ENCODE measurements at places on chromosomes 16 and 17.

- DNase-seq = no peak
Measured at GRCh38 chr17:56543280-56543679, 50.2 kb upstream of the NOG start.

DNA sequence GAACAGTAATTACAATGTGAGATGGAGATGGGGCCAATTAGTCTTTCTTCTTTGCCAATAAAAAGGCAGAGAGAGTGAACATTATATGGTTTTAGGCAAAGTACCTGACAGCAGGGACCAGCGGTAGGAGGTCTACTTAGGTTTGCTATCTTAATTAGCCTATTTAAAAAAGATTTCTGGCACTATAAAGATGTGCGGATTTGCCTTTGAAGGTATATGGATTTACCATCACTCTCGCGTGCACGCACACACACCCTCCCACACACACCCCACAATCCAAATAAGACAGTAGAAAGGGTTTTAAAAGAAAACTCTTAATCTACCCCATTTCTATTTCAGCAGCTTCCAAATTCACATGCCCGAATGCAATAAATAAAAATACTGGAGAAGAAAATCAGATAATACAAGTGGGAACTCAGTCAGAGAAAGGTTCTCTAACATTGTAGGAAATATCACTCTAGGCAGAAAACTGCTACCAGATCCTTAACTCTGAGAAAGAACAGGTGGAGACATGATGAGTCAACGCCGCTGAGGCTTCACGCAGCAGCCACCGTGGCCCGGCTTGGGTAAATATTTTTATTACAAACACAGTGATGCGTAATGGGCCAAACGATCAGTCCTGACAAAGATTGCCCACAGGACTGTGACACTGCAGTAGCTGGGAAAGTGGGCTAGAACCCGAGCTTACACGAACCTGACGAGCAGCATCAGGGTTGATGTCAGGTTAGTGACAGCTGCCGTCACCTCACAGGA lies 66.6 kb upstream of the AXIN2 start:
- DNase-seq = peak; percentile 27

- DNase-seq = no peak
Measured at GRCh38 chr16:12157517-12158093, 181.1 kb downstream of the SNX29 start.

DNA sequence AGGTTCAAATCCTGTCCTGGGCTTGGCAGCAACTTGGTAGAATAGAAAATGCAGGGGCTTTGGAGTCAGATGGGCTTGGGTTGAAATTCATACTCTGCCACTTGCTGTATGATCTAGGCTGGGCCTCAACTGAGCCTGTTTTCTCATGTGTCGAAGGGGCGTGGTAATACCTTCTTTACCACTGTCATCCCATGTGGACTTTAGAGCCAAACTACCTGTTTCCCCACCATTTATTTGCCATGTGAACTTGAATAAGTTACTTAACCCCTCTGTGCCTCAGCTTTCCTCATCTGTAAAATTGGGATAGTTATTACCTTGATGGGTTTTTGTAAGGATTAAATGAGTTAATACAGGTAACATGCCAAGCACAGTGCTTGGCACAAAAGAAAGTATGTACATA lies 106.0 kb downstream of the COPRS start:
- DNase-seq = no peak

DNA sequence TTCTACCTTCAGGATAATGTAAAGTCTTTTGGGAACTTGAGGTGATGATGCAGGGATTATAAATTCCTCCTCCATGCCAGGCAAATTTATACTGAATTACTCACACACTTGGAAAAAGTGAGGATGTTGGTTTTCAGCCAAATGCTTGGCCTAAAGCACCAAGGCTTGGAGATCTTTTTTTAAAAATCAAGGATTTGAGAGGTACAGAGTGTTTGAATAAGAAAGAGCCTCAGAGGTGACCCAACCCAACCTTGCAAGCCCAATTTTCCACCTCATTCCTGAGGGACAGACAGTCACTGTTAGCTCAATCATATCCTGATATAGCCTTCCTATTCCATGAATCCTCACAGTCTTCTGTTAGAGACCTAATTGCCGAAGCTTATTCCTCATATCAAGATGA lies 14.0 kb downstream of the GRIN2A start:
- no peak for DNase-seq

- no peak for DNase-seq
Measured at GRCh38 chr16:73047221-73047535, 750 bp downstream of the ZFHX3 start.

- DNase-seq = no peak
Measured at GRCh38 chr16:66296591-66296990, 69.9 kb upstream of the CDH5 start.

DNA sequence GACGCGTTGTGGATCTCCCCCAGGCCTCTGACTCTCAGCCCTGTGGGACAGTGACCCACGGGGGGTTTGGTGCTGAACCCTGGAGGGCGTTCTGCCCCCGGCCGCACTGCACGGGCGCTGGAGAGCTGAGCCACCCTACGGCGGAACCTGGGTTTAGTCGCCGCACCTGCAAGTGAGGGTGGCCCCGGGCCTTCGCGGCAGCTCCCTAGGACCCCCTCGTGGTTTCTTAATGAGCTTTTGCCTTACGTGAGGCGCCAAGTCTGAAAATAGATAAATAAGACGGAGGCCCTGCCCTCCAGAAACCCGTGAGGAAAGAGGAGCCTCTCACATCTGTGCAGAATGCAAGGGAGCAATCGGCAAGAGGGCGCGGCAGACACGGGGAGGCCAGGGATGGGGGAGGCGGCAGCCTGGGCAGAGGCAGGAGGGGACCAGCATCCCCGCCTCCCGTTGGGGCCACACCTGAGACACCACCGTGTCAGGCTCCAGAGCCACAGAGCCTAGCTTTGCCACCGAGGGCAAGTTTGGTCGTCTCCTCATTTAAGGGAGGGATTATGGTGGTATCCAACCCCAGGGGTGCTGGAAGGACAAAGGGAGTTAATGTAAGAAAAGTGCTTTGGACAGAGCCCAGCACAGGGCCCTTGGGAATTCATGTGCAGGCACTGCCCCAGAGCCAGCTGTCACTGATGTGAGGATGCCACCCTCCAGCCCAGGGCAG lies 153.2 kb upstream of the CHMP6 start:
- no peak for DNase-seq

DNA sequence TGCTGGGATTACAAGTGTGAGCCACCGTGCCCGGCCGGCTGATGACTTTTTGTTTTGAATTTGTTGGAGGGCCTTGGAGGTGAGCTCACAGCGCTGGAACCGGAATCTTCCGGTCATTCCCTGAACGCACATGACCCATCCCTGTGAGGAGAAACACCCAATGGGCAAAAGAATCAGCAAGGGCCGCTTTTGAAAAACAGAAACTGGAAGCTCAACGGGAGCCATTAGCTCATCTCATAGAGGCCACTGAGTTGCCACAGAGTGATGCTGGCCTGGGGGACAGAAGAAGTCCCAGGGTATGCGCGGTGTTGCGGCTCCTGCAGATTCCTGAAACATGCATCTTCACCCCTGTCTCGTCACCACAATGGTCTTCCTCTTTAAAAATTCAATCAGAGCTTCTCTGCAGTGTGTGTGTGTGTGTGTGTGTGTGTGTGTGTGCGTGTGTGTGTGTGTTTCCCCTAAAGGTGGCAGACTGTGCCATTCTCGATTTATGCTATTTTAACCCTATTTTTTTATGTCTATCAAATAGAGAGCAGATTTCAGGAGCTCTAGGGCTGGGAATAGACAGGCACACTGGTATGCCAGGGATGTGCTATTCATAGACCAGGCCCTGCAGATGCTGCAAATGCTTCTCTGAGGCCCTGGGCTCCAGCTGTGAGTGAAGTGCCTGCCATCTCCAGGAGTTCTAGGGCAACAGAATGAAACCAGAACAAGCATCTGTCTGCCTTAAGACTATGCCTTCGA lies 68.3 kb downstream of the MARCHF10 start:
- DNase-seq = no peak

DNA sequence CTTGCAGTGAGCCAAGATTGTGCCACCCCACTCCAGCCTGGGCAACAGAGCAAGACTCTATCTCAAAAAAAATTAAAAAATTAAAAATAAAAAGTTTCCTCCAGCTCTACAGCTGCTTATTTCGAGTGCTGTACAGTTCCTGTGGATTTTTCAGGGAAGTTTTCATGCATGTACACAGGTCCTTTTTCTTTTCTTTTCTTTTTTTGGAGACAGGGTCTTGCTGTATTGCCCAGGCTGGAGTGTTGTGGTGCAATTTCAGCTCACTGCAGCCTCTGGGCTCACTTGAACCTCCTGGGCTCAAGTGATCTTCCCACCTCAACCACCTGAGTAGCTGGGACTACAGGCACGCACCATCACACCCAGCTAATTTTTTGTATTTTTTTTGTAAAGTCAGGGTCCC lies 15.9 kb downstream of the EEF2K start:
- no peak for DNase-seq

DNA sequence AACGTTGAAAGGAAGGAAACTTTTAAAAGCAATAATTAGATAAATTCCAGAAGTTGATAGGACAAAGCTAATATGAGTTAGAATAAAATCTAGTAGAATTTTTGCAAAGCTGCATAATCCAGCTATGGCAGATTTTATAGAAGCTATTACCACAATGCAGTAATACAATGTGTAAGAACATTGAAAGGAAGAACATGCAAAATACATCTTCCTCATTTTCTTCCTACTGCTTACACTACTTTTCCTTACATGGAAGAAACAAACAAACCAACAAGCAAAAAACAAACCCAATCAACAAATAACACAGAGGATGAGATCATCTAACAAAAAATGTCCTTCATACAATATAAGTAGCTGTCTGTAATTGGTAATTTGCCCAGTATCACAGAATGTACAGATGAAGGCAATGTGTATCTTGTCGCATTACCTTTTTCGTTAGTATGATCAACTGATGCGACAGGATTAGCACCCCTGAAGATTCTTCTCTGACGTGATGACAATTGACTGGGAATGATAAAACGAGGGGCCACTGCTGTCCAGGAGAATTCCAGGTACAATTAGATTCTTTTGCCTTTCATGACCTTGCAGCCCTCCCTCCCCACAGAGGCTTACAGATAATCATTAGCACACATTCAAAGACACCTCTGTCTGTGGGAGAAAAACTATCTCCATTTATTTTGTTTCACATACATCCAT lies 21.2 kb upstream of the LRRC37A start:
- DNase-seq = no peak

GRCh38 chr16:15055141-15056053 lies 477 bp downstream of the NTAN1 start:
- DNase-seq = no peak

DNA sequence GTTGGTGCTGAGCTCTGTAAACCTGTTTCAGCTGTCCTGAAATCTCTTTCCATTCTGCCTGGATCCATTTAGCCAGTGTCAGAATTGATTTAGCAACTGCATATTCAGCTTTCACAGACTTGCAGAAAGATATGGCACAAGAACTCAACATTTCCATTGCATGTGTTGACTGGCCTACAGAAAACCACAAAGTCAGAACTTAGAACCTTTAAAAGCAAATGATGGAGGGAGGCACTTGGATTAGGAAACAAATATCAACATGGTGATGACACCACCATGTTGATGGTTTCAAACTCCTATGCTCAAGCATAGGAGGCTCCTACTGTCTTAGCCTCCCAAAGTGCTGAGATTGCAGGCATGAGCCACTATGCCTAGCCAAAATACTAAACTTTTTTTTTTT lies 52.3 kb upstream of the ARL6IP1 start:
- DNase-seq = no peak

DNA sequence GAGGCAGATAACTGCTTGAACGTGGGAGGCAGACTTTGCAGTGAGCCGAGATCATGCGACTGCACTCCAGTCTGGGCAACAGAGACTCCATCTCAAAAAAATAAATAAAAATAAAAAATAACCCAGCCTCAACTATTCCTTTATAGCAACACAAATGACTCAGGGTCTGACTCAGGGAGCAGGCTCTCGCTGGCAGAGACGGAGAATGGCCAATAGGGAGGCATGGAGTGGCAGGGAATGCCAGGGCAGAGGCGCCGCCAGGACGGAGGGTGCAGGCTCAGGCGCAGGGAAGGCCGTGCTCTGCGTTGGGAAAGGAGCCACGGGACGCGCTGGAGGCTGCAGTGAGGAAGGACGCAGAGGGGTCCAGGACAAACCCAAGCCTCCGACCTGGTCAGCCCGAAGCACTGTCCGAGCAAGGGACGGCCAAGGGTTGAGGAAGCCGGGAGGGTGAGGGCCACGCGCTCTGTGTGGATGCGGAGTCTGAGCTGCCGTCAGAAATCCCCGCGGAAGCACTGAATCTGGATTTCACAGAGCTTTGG lies 40.3 kb downstream of the PKD1 start:
- DNase-seq = no peak

GRCh38 chr17:8143581-8144400 lies 8.4 kb downstream of the PER1 start:
- DNase-seq = no peak

DNA sequence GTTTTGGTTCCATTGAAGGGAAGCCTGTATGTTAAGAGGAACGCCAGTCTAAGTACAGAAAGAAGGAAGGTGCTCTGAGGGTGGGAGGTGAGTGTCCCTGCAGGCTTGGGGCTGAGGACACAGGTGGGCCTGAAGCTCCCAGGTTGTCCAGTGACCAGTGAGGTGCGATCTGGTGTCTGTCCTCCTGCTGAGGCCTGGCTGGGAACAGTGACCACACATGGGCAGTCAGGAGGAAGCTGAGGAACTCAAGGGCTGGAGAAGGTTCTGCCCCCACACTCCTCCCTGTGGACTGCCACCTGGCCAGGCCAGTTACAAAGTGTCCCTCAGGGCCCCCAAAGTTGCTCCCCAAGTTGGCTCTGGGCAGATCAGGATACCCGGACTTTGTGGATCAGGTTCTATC lies 102.1 kb downstream of the N4BP1 start:
- no peak for DNase-seq

GRCh38 chr16:29993903-29994599 lies 1.4 kb downstream of the HIRIP3 start:
- DNase-seq = no peak

GRCh38 chr17:2758870-2759269 lies 9.4 kb upstream of the CCDC92B start:
- no peak for DNase-seq

- no peak for DNase-seq
Measured at GRCh38 chr16:81469710-81470535, 25.3 kb downstream of the CMIP start.

DNA sequence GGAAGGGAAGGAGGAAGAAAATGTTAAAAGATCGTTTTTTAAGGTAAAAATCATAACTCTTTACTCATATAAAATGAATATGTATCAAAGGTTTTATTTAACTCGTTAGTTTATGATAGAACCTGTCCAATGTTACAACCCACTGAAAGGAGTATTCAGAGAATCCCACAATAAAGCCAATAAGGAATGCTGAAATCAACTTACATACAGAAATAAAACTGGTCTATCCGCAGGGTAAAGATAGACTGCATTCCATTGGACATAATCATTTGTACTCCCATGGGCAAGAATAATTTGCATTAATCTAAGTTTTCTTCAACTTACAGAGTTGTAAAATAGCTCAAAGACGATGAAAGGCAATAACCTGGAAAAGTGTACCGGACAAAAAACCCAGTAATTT lies 17.9 kb upstream of the BEAN1 start:
- DNase-seq = no peak

DNA sequence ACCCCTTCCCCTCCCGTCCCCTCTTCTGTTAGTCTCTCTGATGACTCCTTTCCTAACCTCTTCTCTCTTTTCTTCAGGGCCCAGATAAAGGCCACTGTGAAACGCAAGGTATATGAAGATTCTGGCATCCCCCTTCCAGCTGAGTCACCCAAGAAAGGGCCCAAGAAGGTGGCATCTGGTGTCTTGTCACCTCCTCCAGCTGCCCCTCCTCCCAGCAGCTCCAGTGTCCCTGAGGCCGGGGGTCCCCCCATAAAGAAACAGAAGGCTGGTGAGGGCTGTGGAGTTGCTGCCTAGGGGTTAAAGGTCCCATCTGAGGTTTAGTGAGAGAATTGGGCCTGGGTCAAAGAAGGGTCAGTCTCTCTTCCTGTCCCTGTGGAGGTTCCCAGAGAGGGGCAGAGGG lies 4.0 kb downstream of the RNASEK start:
- DNase-seq = no peak

Measured in NCI-H1436 treated with DMSO at 0.1 percent for 48 hours (cell line).